HuH-7.5 (cell line): ENCODE measurements at places on chromosomes 13 and 19.
A peak's percentile ranks its signal among the peaks of the same experiment; 100 is the strongest.

GRCh38 chr13:100962585-100962984 lies 288.0 kb upstream of the TMTC4 start:
- no peak for DNase-seq

DNA sequence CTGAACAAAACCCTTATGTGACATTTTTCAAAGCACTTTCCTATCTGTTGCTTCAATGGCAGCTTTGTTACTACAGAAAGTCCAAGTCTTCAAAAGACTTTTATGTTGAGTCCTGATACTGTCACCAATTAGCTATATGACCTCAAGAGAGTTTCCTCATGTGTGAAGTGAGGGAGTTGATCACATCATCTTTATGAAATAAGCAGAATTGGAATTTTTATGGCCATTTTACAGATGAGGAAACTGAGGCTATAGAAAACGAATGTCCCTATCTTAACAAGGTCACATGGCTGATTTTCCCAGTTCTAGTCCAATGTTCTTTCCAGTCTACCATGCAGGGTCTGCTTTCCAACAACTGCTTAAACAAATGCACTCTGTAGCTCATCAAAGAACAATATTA lies 2.6 kb downstream of the TNFRSF19 start:
- DNase-seq: no peak

DNA sequence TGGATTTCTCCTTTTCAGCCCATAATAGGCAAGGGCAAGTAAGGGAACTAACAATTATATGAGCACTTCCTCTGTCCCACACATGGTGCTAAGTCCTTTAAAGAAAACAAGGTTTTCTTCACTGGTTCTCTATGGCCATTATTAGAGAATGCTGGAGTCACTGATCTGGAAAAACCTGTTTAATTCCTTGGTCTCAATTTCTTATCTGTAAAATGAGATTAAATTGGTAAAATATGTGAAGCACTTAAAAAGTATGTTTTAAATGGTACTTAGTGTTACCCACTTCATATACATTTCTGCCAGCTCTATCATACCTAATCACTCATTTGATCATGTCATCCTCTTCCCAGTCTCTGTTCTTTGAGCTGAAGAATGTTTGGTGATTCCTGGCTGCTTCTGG lies 39.4 kb downstream of the LRCH1 start:
- DNase-seq: no peak

GRCh38 chr19:50147462-50148423 lies 15.3 kb downstream of the IZUMO2 start:
- DNase-seq: peak; percentile 75

- DNase-seq: no peak
Observed at GRCh38 chr19:47494729-47495128, 10.7 kb upstream of the KPTN start.

- DNase-seq: no peak
Observed at GRCh38 chr19:32469795-32470194, 64.2 kb downstream of the DPY19L3 start.

GRCh38 chr13:81874253-81874652 lies 1533.3 kb upstream of the SPRY2 start:
- no peak for DNase-seq

GRCh38 chr13:96632536-96633320 lies 361.5 kb downstream of the OXGR1 start:
- no peak for DNase-seq
